A549 treated with CpdA at 1 μM for 4 hours (cell line): ENCODE measurements at places on chromosomes 5 and 9. TPM values are rescaled to one million over a fixed set of nuclear protein-coding genes. Genes with fewer than 3 reads are reported as not detected.

Gene NAA35
- 24.7 to 28.9 TPM (median 27.5 TPM) in 5 replicates for total RNA-seq

Gene GABRA1
- total RNA-seq = not detected in 5 replicates

Gene IL3
- total RNA-seq = not detected in 5 replicates

Gene IDNK
- total RNA-seq = 5.2 to 6.7 TPM (median 5.8 TPM) in 5 replicates

Gene PROB1
- 0.27 to 0.33 TPM (median 0.31 TPM) in 5 replicates for total RNA-seq

Gene FAM163B
- not detected in 5 replicates for total RNA-seq

Gene RGS7BP
- not detected in 5 replicates for total RNA-seq

Gene HRH2
- total RNA-seq = 0.65 to 0.80 TPM (median 0.66 TPM) in 5 replicates
